ENCODE measurements at places on chromosomes 4 and X.
A peak's percentile ranks its signal among the peaks of the same experiment; 100 is the strongest.

DNA sequence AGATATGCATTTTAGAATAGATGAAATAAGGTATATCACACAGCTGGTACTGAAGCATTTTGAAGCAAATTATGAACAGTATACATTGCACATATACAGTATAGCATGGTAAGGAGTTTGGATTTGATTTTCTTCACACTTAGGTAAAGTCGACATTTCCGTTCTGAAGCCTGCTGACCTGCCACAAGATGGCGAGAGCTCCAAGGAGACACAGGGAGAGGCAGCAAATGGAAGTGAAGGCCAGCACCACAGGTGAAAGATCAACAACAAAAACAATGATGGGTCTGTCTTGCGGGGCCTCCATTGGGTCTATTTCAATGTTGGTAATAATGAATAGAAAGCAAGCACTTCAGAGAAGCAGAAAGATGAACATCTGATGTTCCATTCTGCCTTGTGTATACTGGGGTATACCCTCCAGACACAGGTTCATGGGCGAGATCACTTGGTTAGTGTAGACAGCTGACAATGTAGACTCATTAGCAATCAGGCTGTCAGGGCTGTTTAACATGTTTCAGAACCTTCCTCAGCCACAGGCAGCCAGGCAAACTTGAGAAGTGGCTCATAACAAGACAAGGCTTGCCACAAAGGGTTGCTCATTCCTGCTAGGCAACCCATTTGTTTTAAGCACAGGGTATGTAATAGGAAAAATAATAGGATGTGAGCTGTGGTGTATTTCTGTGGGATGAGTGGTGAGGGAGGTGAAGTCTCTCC, 21.4 kb upstream of the NOX1 start:
- DNase-seq: no peak

DNA sequence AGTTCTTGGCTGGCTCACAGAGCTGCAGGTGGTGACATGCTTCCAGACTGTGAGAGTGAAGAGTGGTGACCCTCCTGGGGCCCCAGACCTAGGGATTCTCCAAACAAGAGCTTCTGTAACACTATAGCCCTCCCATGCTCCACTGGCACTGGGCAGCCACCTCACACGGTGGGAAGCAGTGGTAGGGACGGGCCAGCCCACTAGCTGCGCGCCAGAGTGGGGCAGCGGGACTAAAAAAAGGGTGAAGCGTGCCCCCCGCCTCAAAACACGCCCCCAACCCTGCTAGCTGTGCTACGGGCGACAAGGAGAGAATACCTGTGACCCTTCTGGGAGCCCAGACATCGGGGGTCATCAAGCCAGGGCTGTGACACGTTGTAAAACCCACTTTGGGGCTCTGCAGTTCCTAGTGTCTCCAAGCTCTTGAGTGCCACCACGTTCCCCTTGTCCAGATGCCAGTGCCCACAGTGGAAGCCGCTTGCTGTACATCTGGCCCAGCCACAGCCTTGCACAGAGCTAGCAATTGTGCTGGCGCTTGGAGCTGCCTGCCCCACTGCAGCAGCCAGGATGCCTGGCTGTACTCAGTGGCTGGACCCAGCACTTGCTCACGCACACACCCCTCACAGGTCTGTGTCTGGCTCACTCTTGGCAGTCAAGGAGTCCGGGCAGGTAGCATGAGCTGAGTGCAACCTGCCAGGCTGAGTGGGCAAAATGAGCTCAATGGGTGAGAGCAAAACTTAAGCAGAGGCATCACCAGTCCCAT, 100.0 kb downstream of the DCAF12L2 start:
- no peak for DNase-seq

DNA sequence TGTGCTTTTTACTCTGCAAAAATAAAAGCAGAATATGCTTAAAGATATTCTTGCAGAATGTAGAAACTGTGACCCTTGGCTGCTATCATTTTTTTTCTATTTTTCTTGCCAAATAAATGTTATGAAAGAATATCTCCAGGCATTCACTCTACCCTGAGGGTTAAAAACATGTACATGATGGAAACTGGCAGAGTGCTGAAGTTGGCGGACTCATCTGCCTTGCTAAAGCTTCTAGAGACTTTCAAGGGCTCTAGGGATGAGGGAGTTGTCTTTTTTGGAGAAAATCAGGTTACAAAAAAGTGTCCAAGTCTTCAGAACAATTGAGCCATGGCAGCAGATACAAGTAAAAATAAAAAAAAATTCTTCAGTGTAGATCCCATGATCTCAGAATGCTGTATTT, 40.5 kb upstream of the NRK start:
- no peak for DNase-seq

DNA sequence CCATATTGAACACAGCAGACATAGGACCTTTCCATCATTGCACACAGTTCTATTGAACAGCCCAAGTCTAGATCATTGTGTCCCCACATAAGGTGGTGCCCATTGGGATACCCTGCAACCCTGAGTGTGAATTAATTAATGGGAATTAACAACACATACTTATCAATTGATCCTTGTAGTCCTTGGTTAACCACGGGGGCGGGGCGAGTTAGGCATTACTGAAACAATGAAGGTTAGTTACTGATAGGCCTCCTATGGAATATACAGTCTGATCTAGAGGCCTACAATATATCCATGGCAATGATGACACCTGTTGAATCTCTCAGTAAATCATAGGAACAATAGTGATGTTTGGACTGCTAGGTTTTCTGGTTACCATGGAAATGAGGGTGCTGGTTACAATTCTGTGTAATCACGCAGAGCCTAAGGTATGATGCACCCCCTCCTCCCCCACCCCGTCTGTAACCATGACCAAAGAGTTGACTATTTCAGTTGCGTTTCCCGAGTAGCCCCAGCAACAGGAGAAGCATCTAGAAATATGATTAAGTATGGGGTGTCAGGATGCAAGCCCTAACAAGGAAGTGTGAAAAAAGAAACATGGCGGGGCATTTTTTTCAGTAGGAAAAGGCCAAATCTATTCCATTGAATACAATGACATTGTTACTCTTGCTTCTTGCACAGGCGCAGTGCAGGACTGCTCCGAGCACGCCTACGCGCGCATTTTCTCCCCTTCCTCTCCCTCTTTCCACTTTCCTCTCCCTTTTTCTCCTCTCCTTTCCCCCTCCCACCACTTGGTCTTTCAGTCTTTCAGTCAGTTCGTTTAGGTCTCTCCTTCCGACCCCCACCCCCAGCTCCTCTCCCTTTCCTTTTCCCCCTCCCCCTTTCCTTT, 677 bp upstream of the NONO start:
- no peak for DNase-seq

DNA sequence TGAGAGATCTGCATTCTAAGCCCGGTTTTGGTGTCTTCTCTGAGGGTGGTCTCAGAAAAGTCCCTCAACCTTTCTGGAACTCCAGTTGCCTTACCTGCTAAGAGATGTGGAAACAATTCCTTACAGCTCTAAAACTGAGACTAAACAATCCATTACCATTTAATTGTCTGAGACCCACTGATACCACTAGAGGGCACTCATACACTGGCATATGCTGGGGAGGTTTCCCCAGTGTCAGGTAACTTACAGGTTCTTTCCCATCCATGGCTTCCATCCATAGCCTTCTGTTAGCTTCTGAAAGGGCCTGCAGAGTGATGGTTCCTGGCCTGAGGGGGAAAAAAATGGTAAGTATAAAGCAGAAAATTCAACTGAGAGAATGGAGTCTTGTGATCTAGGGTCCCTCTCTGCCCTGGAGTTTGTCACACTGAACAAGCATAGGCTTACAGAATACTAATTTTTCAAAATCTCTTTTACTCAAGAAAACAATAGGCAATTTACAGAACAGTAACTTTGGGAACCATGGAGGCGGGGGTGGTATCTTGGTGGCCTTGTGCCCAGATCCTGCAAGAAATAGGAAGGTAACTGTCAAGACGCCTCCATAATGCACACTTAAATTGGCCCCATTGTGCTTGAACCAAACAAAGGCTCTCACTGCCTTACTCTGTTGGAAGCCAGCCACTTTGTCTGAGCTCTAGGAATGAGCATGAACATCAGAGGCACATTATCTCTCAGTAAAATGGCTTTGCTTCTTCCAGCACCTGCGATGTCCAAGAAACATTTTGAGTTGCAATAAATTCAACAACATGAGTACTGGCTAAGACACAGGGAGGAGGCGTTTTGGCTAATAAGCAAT, 236.1 kb downstream of the OPHN1 start:
- no peak for DNase-seq

GRCh38 chr4:156799121-156799589, 172.4 kb downstream of the PDGFC start:
- DNase-seq: no peak

GRCh38 chr4:184474263-184475095, at the start of gene IRF2:
Gene IRF2, minus strand, starts transcription at chr4:184474550. Its CDS starts 45,486 bp downstream, at chr4:184429064.
- DNase-seq: peak; percentile 78

DNA sequence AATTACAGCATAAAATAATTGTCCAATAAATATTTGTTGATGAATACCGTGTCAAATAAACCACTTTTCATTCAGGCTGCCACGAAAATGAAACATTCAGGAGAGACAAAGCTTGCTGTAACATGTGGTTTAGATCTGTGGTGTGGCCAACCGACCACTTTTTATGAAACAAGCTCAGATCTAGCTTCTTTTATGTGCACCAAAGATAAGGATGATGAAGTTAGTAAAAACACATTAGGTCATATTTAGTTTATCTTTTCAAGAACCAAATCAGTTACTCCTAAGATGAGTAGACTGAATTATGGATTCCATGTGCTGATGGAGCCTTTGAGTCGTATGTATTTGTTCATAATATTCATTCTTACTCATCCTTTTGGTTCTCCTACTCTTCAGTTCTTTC, 35.8 kb downstream of the STOX2 start:
- no peak for DNase-seq

GRCh38 chrX:110665223-110666002, 130.2 kb downstream of the CHRDL1 start:
- DNase-seq: no peak

DNA sequence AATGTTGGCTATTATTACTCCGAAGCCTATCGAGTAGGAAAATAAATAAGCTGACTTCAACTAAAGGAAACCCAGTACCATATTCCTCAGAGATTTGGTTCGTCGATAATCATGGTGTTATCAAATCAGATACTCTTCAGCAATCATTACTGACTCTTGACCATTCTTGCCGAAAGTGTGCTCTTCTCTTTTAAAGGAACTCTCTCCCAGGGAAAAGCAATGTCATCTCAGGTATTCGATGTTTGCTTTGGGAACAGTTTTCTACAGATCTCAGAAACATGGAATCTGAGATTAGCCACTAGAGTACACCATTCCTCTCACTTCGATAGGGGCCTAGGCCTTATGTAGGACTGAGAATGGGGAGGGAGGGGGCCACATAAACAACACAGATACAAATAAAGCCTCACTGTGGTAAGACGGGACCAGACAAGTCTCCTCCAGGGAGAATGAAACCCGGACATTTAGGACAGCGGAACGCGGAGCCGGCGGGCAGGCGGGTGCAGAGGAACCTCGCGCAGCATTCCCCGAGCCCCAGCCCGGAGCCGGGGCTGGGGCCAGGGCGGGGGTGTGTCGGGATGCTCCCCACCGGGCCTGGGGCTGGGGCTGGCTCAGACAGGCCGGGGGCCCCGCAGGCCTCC, 581 bp downstream of the DNAJB14 start:
- DNase-seq: no peak

- DNase-seq: no peak
These were observed 381.0 kb upstream of the TEX13C start for GRCh38 chrX:124938715-124939114.

GRCh38 chr4:149801416-149801815, 14.2 kb downstream of the IQCM start:
- DNase-seq: no peak

DNA sequence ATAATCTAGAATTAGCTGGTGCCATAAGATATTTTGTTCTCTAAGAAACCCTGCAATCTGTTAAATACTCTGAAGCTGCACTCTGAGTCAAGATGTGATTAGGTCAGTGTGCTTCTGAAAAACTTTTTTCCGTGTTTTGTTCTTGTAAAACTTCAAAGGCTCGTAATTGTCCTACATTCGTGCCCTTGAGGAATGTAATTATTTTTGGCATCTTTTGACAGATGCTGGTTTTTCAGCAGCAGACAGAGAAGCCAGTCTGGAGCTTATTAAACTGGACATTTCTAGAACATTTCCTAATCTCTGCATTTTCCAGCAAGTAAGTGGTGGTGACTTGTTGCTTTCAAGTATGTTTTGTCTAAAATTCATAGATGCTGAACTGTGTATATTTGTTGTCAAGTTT, 36.8 kb upstream of the TADA2B start:
- no peak for DNase-seq

GRCh38 chrX:152843852-152844251, 13.0 kb downstream of the NSDHL start:
- DNase-seq: no peak

DNA sequence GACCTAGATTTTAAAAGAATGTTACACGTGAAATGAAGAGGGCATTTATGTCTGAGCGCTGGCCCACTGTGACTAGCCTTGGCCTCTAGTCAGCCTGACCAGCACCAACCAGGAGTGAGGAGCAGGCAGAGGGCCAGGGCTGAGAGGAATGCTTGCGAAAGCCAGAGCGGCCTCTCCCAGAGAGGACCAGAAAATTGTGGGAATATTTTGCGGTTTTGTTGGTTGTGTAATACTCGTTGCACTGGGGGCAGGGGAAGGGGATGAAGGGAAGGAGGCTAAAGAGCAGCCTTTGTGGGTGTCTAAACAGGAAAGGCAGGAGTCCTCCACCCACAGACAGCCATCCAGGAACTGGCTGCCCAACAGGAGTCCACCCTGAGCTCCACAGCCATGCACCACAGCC, 3.8 kb downstream of the GABRE start:
- DNase-seq: no peak

GRCh38 chr4:150679765-150680343, 97.9 kb downstream of the MAB21L2 start:
- DNase-seq: no peak

- no peak for DNase-seq
These were observed 14.0 kb upstream of the ZCCHC18 start for GRCh38 chrX:104098151-104098808.

GRCh38 chr4:38189445-38189844, 229.2 kb downstream of the PTTG2 start:
- DNase-seq: no peak

GRCh38 chr4:10504570-10505179, 47.4 kb upstream of the ZNF518B start:
- no peak for DNase-seq

- DNase-seq: no peak
These were observed 232.5 kb downstream of the PCDH7 start for GRCh38 chr4:30952526-30953219.

DNA sequence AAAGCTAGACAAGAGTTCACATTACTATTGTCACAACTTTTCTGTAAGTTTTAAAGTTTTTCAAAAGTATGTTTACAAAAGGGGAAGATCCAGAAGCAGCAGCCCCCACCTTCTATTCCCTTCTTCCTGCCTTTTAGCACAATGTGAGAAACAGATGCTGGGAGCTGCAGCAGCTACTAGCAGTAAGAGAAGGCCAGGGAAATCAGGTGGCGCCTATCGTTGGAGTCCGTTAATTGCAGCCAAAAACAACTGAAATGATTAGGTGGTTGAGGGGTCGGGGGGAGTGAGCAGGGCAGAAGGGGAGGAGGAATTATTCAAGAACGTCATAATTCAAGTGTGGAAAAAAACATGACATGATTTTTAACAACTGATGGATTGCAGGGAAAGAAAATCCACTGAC, 27.4 kb downstream of the FRYL start:
- DNase-seq: no peak

GRCh38 chr4:52234561-52235440, 183.7 kb downstream of the SPATA18 start:
- no peak for DNase-seq

GRCh38 chr4:140688711-140689598, 67.2 kb downstream of the TBC1D9 start:
- DNase-seq: no peak

GRCh38 chrX:19649226-19649995, 134.1 kb upstream of the MAP3K15 start:
- no peak for DNase-seq

- no peak for DNase-seq
These were observed 84.0 kb downstream of the PRSS12 start for GRCh38 chr4:118268780-118269179.

Measured in D721Med (cell line).